Bronchial epithelial cell (primary cell): ENCODE measurements at places on chromosomes 16 and 17. TPM values are rescaled to one million over a fixed set of nuclear protein-coding genes. Genes with fewer than 3 reads are reported as not detected.

Gene SSTR5
- not detected in 2 replicates for total RNA-seq

DNA sequence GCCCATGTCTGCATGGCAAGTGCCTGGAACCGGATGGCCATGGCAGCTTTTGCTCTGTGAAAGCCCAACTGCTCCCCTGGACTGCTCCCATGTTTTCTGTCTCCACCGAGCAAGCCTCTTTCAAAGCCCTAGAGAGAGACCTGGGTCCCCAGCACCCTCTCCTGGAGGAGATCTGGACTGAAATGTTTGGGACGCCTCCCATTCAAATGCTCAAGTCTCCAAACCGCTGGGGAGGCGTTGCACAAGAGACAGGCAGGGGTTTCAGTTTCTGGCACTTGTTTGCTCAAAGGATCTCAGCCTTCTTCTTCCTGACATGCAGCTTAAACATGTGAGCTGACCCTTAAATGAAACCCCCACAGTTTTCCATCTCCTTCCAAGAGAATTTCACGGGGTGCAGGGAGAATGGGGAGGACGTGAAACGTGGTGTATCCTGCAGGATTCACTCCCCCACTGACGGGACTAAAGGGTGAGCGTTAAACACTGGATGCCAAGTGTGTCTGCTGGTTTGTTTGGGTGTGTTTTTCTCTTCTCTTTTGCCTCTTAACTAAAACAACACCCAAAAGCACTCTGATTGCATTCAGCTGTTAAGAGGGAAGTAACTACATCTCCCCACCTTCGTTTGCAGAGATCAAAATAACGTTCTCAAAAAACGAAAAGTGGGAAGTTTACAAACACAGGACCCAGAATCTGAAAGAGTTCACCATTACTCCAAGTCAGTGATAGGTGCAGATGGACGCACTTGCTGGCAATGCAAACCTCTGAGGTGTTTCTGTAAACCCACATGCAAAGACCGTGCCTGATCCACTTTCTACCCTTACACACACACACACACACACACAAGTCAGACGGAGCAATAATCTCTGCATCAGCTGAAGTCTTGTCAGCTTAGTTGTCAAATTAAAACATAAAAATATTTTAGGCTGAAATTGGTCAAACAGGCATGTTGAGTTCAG is 256.9 kb downstream of the C16orf95 start:
- DNase-seq, result no peak

GRCh38 chr17:2688351-2689342 is 22.9 kb downstream of the CLUH start:
- DNase-seq, result no peak

DNA sequence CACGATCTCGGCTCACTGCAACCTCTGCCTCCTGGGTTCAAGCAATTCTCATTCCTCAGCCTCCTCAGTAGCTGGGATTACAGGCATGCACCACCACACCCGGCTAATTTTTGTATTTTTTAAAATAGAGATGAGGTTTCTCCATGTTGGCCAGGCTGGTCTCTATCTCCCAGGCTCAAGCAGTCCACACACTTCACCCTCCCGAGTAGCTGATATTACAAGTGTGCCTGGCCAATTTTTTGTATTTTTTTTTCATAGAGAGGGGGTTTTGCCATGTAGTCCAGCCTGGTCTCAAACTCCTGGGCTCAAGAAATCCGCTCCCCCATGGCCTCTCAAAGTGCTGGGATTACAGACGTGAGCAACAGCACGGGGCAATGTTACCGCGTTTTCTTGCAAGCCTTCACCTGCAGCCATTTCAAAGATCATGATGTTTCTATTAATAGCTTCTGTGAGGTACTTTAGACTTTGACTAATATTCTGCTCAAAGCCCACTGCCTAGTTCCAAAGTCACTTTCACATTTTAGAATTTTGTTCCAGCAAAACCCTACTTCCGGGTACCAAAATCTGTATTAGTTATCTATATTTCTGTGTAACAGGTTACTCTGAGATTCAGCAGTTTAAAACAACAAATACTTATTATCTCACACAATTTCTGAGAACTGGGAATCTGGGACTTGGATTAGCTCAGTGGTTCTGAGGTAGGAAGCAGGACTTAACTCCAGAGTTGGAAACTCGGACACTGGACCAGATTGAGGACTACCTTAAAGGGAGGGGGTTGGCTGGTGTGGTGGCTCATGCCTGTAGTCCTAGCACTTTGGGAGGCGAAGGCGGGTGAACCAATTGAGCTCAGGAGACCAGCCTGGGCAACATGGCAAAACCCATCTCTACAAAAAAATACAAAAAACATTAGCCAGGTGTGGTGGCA is 12.0 kb upstream of the MED13 start:
- DNase-seq, result no peak

DNA sequence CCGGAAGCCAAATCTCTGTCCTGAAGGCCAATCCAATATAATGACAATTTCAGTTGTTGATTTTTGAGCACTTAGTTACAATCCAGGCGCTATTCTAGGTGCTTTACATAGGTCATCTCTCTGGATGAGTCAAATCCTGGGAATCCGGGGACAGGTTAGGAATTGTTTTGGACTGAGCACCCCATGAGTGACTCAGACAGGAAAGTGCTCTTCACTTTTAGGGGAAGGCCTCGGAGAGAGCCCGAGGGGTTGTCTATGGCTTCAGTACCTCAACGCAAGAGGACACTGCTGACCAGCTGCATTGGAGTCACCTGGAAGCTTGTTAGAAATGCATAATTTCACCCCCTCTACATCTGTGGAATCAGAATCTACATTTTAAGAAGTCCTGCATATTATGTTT is 108.8 kb downstream of the IRX5 start:
- DNase-seq, result peak; percentile 94

DNA sequence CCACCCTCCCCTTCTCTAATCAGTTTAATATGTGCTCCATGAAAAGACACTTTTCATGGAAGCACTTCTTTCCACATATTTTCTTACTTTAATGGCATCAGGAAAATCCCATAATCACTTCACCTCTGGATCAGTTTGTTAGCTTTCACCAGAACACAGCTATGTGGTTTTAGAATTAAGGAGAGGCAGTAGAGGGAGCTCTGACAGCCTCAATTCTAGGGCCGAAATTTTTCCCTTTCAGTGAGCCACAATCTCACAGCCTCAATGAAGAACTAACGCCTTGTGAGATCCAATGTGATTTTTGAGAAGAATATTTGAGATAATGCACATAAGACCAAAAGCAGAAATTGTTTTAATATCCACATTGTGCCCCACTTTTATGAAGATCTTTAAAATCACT is 1494.0 kb upstream of the CDH8 start:
- DNase-seq, result no peak

Gene MSLN
- 2.6 and 4.5 TPM in 2 replicates for total RNA-seq
